T follicular helper cell (primary cell): ENCODE measurements at places on chromosomes 1 and 21.

DNA sequence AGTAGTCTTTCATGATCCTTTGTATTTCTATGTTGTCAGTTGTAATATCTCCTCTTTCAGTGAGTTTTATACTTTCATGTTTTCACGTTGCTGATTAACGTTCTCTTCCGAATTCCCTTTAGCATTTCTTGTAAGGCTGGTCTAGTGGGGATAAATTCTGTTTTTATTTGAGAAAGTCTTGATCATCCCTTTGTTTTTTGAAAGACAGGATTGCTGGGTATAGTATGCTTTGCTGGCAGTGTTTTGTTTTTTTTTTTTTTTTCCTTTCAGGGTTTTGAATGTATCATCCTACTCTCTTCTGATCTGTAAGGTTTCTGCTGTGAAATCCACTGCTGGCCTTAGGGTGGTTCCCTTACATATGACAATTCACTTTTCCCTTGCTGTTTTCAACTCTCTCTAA lies 74.4 kb downstream of the SCMH1 start:
- DNase-seq: no peak

- no peak for DNase-seq
Measured at GRCh38 chr1:152252157-152252556, 28.2 kb upstream of the HRNR start.

DNA sequence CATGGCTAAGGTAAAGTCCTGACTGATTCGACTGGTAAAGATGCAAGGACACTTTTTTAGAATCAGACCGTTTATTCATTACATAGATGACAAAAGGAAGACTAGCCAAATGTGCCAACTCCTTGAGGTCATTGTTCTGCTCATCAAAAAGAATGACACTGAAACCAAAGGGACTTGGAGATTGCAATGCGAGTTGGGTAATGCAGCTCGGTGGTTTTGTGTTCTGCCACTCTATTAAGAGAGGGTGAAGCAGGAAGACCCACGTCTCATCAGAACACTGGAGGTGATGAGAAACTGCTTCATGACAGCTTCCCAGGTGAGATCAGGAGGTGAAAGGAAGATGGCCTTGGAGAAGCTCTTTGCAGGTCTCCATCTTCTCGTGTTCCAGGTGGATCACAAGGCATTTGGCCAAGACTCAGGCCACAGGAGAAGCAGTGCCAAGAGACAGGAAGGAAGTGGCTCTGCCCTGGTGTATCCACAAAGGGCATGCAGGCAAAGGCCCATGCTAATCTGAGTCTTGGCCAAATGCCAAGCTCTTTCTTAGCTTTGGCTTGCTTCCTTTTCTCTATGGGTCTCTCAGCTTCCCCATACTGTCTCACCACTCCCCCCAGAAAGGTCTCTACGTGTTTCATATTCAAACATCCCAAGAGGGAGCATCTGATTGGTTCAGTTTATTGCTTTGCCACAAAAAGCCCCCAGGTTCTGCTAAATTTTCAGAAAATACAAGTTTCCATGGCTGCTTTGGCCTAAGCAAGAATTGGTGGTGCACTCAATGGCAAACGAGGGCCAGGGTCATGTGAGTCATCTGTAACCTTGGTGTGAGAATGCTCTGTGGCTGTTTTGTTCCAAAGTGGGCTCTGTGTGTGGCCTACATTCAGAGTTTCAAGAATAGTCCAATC lies 5.7 kb upstream of the CCT8 start:
- DNase-seq: no peak

- no peak for DNase-seq
Measured at GRCh38 chr1:217614200-217614712, 16.6 kb downstream of the GPATCH2 start.

GRCh38 chr1:151187205-151187604 lies 2.8 kb downstream of the VPS72 start:
- DNase-seq: no peak

DNA sequence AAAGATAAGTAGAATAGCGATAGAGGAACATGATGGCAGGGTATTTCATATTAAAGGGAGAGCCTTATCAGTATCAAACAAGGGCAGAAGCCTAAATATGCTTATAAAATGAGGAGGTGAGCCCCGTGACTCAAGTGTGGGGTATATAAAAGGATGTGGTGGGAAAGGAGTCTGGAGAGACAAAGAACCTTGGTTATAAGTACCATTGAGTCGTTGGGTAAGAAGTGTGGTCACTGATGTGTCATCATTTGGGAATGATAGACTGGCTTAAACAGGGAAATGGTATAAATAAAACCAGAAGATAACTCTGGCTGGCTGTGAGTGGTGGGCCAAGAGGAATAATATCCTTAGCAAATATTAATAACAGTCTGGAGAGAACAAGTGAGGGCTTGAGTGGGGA lies 10.9 kb upstream of the CD5L start:
- no peak for DNase-seq

GRCh38 chr1:20578721-20579395 lies 10.0 kb upstream of the CDA start:
- DNase-seq: no peak

DNA sequence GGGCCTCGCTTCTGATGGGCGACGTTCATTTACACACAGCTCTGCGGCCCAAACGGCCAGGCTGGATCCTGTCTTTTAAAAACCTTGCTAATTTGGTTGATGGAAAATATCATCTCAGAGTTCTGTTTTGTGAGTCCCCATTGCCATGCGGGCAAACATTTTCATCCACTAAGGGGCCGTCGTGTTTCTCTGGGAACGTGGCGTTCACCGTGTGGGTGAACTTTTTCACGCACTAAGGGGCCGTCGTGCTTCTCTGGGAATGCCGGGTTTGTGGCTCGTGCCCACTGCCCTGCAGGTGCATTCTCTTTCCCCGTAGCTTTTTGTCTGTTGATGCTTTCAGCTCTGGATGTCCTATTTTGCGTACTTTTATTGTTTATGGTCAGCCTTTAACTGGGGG lies 6.8 kb downstream of the COL18A1 start:
- DNase-seq: no peak

DNA sequence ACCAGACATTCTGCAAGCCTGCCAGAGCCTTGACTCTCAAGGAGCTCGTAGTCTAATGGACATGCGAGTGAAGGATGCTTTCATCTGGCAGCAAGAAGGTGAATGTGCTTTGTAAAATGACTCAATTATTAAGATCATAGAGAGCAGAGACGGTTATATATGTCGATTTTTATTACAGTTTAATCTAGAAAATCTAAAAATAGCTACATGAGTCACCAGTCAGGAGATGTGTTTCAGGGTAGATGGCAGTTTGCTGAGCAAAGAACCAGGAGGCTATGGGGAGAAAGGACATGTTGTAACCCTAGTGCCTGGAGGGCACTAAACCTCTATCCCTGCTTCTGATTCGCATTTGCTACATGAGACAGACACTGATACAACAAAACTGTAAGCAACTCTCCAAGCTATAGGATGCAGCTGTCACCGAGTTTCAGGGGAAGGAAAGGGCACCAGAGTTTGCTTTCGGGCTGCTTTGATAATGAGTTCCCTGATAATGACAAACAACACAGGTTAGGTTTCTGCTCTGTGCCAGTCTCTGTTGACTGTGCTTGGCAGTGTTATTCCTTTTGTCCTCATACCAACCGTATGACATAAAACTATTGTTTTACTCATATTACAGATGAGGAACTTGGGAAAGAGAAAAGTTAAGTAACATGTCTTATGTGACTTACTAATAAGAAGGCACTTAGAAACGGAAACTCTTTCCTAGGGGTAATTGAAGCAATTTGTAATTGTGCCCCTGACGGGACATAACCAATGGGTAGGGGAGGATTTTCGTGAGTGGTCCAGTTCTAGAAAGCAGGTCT lies 43.2 kb downstream of the C1orf198 start:
- no peak for DNase-seq

- no peak for DNase-seq
Measured at GRCh38 chr1:61743716-61744580, 1.7 kb downstream of the PATJ start.

GRCh38 chr21:45465611-45466329 lies 60.8 kb downstream of the COL18A1 start:
- DNase-seq: no peak

- DNase-seq: no peak
Measured at GRCh38 chr1:188641566-188642211, 1812.9 kb downstream of the PLA2G4A start.

DNA sequence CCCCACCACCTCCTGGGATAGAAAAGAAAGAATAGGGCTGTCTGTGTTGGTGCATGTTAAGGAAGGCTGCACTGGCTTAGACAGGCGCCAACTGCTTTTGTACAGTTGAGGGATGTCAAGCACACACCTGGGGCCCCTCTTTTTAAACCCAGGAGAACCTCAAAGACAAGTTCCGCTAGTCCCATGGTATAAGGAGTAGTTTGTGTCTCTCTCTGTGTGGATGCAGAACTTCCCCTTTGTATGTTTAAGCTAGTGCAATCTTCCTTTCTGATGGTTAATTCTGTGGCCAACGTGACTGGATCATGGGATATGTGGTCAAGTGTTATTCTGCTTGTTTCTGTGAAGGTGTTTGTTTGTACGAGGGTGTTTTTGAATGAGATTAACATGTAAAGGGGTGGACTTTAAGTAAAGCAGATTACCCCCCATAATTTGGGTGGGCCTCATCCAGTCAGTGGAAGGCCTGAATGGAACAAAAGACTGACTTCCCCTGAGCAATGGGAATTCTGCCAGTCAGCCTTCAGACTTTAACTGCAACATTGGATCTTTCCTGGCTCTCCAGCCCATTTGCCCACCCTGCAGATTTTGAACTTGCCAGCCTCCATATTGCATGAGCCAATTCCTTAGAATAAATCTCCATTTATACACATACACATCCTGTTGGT lies 9.5 kb upstream of the DUSP10 start:
- DNase-seq: no peak

DNA sequence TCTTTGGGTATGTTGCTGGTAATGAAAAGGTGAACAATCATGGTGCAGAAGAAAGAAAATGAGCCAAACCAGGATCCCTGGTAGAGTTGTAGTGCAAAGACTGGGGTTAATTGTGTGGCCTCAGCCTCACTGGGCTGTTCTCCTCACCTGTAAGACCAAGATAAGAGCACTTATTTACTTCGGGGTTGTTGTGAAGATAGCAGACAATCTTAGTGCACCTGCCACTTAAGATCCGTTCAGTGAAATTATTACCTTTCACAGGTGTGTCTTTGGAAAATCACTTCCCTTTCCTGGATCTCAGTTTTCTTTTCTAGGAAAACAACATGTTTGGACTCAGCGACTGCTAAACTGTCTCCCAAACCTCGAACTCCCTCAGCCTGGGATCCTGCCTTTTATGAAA lies 1.3 kb upstream of the FGGY start:
- no peak for DNase-seq

- no peak for DNase-seq
Measured at GRCh38 chr1:107138166-107138565, 2.7 kb upstream of the NTNG1 start.
